ENCODE measurements at places on chromosomes 3 and 15.

- DNase-seq, result no peak
Observed at GRCh38 chr3:162262129-162262528, 765.5 kb downstream of the OTOL1 start.

DNA sequence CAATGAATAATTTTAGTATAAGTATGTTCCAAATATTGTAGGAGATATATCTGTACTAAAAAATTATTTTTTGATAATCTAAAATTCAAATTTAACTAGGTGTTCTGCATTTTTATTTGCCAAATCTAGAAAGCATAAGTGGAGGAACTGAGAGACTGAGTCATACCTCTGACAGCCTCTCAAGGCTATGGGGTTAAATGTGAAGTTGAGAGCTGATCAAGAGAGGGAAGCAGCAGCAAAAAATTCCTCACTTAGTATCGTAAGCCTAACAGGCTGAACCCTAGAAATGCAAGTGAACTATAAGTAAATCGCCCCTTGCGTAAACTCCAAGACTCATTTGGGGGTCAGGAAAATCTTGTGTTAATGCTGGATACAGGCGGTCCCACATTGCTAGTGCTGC is 12.8 kb upstream of the TOPAZ1 start:
- DNase-seq, result no peak

DNA sequence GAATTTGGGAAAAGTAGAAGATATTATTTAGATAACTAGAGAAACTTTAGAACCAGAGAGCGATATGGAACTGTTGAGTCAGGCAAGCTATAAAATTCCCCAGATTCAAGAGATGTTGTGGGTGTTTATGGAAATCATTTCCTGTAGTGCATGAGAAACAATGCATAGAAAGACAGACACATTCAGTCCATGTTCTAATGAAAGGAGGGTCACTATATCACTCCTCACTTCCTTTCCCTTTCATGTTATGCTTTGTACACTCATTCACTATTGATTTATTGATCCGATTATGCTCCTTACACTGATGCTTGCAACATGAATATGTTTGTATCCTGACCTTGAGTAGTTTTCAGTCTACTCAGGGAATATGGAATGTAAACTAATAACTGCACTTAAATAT is 1459.9 kb upstream of the ALCAM start:
- no peak for DNase-seq

- DNase-seq, result no peak
Observed at GRCh38 chr3:8857720-8858367, 88.4 kb upstream of the OXTR start.

- DNase-seq, result no peak
Observed at GRCh38 chr3:50658831-50659230, 15.9 kb upstream of the DOCK3 start.

DNA sequence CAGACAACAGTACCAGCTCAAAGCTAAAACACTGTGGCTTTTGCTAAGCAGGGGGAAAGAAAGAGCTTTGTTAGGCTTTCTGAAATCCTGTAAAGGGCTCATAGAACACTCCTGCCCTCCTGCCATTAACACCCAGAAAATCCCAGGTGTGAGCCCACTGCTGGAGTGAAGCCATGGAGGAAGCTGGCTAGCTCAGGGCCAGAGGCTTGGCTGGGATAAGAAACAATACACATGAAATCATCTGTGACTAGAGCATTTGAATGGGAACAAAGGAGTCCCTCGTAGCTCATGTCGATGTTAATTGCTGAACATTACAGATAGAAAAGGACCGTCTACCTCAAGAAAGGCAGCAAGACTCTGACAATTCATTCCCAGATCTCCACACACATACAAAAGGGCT is 23.5 kb downstream of the RUVBL1 start:
- DNase-seq, result no peak

DNA sequence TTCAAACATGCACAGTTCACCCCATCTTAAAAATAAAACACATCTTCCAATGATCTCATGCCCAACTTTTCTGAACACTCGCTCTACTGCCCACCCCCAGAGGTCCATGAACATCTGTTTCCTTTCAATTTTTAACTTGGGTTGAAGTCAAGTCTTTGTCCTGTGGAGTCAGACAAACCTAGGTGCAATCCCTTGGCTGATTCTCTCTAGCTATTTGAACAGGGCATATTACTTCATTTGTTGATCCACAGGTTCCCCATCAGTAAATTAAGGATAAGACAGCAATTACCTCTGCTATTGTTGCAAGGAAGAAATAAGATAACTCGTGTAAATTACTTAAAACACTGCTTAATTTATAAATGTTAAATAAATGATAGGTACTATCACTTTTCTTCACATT is 180.1 kb downstream of the CNTN3 start:
- no peak for DNase-seq

- no peak for DNase-seq
Observed at GRCh38 chr15:78808550-78808949, 2.7 kb downstream of the ADAMTS7 start.

GRCh38 chr3:123343296-123344174 is 105.4 kb downstream of the ADCY5 start:
- DNase-seq, result no peak

DNA sequence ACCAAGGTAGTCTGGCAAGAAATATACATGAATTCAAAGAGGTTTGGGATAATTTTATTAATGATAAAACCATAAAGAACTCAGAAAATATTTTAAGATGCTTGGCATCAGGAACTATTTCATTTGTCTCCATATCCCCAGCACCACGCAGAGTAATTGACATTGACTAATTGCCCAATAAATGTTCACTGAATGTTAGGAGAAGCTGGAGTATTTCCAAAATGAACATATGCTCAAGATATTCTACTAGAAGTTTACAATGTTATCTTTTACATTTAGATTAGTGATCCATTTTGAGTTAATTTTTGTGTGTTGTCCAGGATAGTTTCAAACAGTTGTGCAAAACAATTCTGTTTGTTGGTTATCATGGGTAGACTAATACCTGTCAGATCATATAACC is 298.8 kb upstream of the CTDSPL start:
- no peak for DNase-seq

GRCh38 chr15:96869122-96869521 is 538.6 kb downstream of the NR2F2 start:
- DNase-seq, result no peak

DNA sequence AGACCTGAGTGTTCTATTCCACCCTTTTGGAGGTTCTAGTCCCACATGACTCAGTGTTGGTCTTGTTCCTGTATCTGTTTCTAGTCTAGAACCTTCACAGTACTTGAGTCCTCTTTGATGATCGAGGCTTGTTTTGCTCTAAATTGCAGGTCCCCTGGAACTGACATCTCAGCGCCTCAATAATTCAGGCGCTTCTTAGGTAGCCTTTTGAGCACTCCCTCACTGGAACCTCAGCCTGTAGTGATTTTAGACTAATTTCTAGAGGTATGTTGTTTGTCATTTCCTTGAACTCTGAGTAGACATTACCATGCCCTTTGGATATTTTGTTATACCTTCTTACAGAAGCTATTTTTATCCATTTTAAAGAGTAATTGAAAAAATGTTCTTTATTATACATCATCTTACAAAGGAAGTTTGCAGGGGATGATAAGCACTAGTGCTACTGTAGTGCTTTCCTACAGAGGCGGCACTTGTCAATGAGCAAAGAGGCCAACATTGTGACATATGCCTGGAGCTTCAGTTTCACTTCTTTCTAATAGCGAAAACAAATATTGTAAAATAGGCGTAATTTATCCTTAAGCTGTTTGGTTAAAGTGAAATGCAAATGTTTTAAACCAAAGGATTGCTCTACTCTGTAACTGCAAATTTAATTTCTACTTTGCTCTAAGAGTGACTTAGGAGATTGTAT is 75.7 kb downstream of the EFL1 start:
- DNase-seq, result no peak

GRCh38 chr3:87626546-87626945 is 350.2 kb upstream of the POU1F1 start:
- DNase-seq, result no peak

- no peak for DNase-seq
Observed at GRCh38 chr15:45855907-45856579, 221.2 kb downstream of the SQOR start.
